WTC11 (cell line): ENCODE measurements at places on chromosomes 12 and 14.

DNA sequence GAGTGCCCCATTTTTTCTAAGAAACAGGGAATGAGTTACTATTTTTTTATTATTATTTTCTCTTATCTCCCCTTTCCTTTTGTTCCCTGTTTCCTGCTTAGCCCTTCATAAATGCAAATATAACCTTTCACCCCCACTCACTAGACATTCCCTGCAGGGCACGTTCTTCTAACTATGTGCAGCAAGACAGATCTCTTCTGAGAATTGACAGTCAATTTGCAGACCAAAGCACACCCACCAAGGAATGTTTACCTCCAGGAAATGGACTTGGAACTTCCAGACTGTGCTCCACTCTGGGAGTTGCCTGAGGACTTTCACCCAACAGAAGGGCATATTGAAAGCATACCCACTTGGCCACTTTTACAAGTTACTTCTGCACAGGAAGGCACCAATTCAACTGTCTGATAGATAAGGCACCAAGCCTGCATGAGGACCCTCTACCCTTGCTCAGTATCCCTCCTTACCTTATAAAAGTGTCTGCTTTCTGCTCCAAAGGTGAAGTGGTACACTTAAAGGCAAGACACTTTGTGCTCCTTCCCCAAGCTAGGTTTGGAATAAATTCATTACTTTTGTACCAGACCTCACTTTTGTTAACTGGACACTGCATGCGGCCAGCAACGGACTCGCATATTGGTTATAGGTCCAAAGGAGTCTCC lies 6.5 kb downstream of the TAS2R19 start:
- no peak for DNase-seq

GRCh38 chr12:570921-571794 lies 92.1 kb downstream of the NINJ2 start:
- DNase-seq: peak; percentile 68

DNA sequence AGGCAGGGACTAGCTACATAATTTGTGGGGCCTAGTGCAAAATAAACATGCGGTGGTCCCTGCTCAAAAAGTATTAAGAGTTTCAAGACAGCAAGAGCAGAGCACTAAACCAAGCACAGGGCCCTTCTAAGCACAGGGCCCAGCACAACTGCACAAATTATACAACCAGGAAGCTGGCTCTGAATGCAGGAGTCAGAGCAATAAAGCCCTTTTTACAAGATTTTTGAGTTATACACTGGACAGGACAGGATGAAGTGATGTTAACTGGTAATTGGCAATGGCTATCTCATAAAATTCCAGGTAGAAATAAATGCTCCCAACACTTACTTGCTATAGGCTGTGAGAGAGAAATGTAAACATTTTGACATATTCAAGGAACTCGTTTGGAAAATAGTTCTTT lies 86.2 kb upstream of the GPHB5 start:
- no peak for DNase-seq

GRCh38 chr12:80490329-80490728 lies 46.3 kb downstream of the PTPRQ start:
- DNase-seq: no peak

GRCh38 chr12:110639336-110640141 lies 25.6 kb downstream of the TCTN1 start:
- DNase-seq: no peak
